ENCODE measurements at places on chromosomes 4 and X.

DNA sequence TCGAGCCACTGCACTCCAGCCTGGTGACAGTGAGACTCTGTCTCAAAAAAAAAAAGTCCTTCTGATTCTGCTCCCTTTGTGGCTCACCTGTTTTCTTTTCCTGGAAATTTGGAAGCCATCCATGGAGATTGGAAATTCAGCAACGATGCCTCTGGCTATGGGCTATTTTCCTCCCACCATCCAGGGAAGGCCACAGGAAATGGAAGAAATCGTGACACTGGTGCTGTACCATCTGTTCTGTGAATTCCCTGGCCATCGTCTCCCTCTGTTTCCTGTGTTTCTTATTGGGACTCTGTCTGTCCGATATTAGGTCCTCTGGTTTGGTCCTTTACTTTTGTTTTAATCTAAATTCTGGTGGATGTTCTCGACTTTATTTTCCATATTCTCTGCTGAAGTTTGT is 29.4 kb upstream of the ADRA2C start:
- no peak for DNase-seq

DNA sequence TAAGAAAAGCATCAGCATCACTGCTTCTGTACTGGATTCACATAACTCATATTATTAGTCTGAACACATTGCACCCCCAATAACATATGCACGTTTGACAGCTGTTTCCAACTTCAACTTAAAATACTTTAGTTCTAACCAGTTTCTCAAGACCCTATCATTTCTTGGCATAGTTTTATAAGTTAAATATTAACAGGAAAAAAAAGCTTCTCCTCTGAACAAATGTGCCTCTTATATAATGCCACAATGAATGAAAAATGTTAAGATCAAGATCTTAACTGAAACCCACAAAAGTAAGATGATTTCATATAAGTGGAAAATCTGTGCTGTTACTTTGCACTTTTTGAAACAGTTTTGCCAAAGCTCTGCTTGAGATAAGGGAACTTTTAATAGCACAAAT is 652.8 kb upstream of the FAM241A start:
- no peak for DNase-seq

GRCh38 chr4:126136922-126137781 is 822.4 kb downstream of the FAT4 start:
- no peak for DNase-seq

DNA sequence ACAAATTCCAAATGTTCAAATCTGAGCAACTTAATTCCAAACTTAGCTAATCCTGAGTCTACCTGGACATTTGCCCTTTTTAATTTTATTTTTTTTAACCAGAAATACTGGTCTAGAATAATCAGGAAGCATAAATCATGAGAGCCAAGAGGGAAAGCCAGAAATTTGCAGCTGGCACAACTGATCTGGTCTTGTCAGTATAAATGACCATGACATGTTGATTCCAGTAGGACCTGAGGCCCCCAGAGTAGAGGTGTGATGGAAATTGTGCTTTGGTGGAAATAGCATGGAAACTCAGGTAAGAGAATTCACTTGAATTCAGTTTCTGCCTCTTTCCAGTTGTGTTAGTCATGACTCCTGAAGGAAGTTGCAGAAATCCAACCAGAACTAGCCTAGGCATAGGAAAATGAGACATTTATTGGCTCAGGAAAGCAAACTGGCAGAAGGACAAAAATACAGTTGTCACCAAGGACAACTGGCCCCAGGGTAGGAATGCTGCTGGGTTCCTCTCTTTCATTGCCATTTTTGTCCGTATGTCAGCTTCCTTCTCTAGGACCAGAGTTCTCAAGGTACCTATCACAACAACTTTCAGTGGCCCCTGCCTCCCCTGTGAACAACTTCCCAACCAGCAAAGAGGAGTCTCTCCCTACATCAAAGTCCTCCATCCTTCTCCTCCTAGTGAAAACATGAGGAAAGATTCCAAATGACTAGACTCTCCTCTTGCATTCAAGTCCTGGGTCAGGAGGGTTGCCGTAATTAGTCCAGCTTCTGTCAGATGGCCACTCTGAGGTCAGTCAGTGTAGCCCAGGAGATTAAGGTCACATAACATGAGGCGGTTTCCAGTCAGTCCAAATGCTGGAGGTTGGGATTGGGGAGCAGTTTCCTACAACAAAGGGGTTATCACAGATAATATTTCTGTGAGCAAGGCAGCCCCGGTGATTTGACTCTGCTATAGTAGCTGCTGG is 29.3 kb upstream of the MYOZ2 start:
- DNase-seq, result no peak

DNA sequence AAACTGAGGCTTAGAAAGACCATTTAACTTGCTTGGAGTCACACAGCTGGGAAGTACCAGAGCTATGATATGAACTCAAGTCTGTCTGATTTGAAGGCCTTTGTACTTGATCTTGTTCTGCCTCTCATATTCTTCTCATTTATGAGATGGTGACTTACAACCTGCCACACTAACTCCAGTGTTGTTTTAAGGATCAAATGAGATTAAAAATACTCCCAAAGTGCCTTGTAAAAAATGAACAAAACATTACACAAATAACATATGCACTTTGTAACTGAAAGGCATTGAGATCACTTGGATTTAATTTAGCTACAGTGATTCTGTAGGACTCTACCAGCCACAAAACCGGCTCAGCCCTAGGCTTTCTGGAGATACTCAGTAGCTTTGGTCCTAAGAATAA is 15.6 kb upstream of the MAP7D3 start:
- DNase-seq, result no peak
